Activated CD8-positive, alpha-beta T cell treated with anti-CD3 and anti-CD28 coated beads for 36 hours (primary cell): ENCODE measurements at places on chromosomes 3 and 15. TPM values are rescaled to one million over a fixed set of nuclear protein-coding genes. Genes with fewer than 3 reads are reported as not detected.

DNA sequence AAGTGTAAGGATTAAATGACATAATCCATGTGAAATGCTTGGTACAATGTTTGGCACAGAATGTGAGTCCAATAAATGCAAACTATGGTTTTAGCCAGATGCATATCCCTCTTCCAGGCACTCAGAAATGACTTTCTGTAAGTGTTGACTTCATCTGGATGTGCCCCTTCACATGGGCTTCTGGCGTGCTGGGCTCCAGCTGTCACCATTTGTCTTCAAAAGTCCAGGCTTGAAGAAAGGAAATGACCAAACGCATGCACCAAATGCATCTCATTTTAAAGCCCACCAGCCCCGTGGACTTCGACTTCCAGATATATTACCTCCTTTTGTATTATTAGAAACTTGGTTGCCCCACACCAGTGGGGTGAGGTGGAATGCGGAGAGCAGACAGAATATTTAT lies 23.7 kb downstream of the CRYGS start:
- no peak overlapping the region for H3K4me3 ChIP-seq
- H3K27me3 ChIP-seq, result no peaks in the 10 kb centered on the region
- no peak for DNase-seq
- no peak overlapping the region for H3K27ac ChIP-seq
- H3K36me3 ChIP-seq, result peaks cover 3% of the 10 kb centered on the region

DAZL gene
- not detected for total RNA-seq

- no peak overlapping the region for H3K4me3 ChIP-seq
- no peaks in the 10 kb centered on the region for H3K27me3 ChIP-seq
- no peak for DNase-seq
- H3K36me3 ChIP-seq, result no peaks in the 10 kb centered on the region
- H3K27ac ChIP-seq, result no peak overlapping the region
- H3K4me1 ChIP-seq, result no peaks in the 10 kb centered on the region
Measured at GRCh38 chr3:11907667-11908660, 61.3 kb upstream of the TAMM41 start.

DNA sequence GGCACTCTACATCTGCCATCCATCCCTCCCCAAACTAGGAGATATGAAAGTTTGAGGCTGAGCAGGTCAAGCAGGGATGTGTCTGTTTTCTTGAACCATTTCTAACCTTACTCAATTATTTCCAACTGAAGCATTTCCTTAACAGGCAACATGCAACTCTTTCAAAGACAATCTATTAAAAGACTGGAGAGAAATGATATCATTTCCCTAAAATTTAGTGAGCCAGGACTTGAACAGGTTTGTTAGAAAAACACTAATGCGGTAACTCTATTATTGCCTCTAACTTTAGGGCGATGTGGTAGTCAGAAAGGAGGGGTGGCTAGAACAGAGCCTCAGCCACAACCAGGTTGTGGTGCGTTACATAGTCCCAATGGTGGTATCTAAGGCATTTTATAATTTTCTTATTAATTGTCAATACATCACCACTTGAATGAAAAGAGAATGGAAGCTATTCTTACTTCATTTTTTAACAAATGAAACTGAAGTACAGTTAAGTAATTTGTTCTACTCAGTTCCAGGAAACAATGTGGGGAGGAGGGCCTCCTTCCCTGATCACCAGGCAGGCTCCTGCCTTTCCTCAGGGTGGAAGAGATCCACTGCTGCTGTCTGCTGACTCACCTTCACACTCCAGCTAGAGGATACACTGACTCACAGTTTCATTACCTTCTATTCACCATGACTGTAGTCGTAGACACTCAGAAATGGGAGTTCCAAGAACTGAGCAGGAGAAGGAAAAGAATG lies 22.8 kb downstream of the MYO1E start:
- no peaks in the 10 kb centered on the region for H3K36me3 ChIP-seq
- H3K27ac ChIP-seq, result peak overlapping the region; percentile 70
- DNase-seq, result peak; percentile 52

IQCH gene
- 1.2 TPM for total RNA-seq

ITPKA gene
- 4.7 TPM for total RNA-seq

DNA sequence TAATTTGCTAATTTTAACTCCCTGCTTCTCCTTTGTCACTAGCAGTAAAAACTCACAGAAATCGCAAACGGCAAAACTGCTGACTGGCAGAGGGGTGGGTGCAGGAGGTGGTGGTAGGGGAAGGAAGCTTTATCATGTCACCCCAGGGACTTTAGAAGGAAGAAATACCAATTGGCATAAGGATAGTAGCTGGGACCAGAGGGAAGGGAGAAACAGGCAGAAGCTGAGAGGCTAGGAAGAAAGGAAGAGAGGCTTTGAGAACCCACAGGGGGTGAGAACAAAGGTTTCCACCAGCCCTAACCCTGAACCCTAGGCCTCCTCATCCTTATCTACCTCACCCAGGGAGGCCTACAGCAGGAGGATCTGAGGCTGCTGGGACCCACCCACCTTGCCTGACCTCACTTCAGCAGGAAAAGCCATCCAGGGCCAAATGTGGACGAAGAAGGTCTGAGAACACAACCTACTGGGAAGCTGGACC lies 10.7 kb downstream of the ITGB5 start:
- no peak overlapping the region for H3K4me3 ChIP-seq
- peaks cover 11% of the 10 kb centered on the region for H3K4me1 ChIP-seq
- H3K27me3 ChIP-seq, result peaks cover 14% of the 10 kb centered on the region
- no peaks in the 10 kb centered on the region for H3K36me3 ChIP-seq
- no peak overlapping the region for H3K27ac ChIP-seq

- H3K4me3 ChIP-seq, result no peak overlapping the region
- no peaks in the 10 kb centered on the region for H3K4me1 ChIP-seq
- no peak for DNase-seq
- H3K27me3 ChIP-seq, result no peaks in the 10 kb centered on the region
Measured at GRCh38 chr3:191085091-191085490, 114.0 kb upstream of the OSTN start.

DNA sequence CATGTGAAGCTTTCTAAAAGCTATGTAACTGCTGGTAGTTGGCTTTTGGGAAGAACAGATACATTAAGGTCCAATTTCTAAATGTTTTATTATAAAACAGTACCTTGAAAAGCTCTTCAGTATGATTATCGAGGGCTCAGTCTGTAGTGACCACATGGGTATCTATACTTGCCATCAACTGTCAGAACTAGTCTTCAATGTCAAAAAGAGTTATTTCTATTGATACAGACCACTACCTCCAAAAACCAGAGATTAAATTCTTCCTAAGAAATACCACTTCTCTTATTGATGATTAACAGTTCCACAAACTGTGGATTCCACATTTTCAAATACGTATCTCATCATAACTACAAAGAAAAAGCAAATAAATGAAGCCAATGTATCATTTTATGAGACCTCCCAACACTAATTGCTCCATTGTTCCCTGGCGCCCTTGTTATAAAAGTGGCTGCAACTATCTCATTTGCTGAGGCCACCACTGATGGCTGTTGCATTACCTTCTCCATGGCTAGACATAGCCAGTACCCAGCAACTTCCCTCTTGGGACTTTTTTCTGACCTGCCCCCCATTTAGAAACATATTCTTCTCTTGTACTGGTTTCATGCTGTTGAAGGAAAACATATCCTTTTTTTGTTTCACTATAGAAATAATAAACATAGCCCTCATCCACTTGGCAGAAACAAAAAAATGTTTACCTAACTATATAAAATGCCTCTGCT lies 33.9 kb upstream of the MBNL1 start:
- H3K36me3 ChIP-seq, result peaks cover 15% of the 10 kb centered on the region
- no peak for DNase-seq
- no peaks in the 10 kb centered on the region for H3K27me3 ChIP-seq
- H3K4me1 ChIP-seq, result peaks cover 77% of the 10 kb centered on the region
- no peak overlapping the region for H3K4me3 ChIP-seq

DNA sequence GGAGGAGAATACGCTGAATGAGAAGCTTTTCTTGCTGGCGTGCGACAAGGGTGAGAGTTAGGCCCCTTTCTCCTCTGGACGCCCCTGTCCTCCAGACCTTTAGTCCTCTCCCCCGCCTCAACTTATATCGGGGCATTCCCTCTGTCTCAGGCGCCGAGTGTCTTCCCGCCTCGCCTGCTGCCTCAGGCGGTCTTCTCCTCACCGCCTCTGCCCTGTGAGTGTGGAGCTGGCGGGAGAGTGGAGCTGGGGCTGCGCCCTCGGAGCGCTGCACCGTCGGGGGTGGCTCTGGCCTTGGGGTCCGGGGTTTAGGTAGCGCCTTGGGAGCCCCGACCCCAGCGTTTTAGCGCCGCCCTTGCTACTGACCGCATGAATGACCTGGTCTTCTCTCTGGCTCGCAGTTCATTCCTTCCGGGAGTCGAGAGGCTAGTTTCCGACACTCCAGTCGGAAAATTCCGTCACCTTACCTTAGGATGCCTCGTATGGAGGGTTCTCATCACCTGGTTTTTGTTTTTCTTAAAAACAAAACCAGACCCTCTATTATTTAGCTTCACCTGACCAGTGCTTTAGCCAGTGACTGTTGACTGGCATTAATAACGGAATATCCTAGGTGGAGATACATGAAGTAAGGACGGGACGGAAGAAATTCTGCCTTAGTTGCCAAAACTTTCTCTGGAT lies 985 bp downstream of the TRPC1 start:
- H3K27ac ChIP-seq, result peak overlapping the region; percentile 68
- DNase-seq, result peak; percentile 29
- H3K4me3 ChIP-seq, result peak overlapping the region; percentile 85

LRRC31 gene
- total RNA-seq, result not detected

DNA sequence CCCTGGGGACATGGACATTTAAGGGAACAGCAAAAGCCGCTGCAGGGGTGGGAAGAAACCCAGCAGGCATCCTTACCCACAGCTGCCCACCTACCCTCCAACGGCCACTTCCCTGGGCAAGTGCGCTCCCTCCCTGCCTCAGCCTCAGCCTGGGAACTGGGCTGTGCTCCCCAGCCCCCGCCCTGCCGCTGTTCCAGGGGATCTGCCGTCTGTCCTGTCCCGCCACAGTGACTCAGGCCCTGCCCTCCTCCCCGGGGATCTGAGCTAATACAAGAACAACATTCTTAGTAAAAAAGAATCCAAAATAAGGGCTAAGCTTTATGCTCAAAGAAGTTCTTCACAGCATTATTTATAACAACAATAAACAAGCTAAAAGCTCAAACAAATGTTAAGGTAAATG lies 7.4 kb upstream of the IQSEC1 start:
- no peak overlapping the region for H3K4me3 ChIP-seq
- H3K36me3 ChIP-seq, result no peaks in the 10 kb centered on the region
- no peak overlapping the region for H3K27ac ChIP-seq

NAA50 gene
- 118 TPM for total RNA-seq

GRCh38 chr3:105351821-105352220 lies 14.9 kb upstream of the ALCAM start:
- no peak overlapping the region for H3K4me3 ChIP-seq
- no peaks in the 10 kb centered on the region for H3K36me3 ChIP-seq
- DNase-seq, result no peak

- H3K27ac ChIP-seq, result no peak overlapping the region
- H3K36me3 ChIP-seq, result no peaks in the 10 kb centered on the region
- no peaks in the 10 kb centered on the region for H3K4me1 ChIP-seq
Measured at GRCh38 chr15:89958107-89958805, 42.9 kb upstream of the ZNF710 start.

GOLGA8R gene
- 2.8 TPM for total RNA-seq

INKA1 gene
- 1.8 TPM for total RNA-seq

DNA sequence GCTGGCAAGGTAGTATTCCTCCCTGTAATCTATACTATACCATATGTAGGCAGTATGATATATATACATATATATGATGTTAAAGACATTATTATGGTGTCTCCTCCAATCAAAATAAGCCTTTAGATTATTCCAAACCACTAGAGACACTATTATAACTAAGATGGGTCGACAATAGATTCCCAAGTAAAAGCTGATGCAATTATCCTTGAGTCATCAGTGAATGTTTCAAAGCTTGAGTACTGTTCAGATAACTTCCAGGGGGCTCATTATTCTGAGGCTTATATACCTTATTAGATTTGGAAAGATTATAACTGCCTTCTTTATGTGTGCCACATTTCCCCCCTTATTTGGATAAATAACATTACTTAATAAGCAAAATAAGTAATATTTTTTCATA lies 11.9 kb upstream of the C3orf38 start:
- H3K27me3 ChIP-seq, result no peaks in the 10 kb centered on the region
- no peak for DNase-seq
- H3K4me3 ChIP-seq, result no peak overlapping the region
- H3K4me1 ChIP-seq, result peaks cover 13% of the 10 kb centered on the region

RETNLB gene
- total RNA-seq, result not detected

DNA sequence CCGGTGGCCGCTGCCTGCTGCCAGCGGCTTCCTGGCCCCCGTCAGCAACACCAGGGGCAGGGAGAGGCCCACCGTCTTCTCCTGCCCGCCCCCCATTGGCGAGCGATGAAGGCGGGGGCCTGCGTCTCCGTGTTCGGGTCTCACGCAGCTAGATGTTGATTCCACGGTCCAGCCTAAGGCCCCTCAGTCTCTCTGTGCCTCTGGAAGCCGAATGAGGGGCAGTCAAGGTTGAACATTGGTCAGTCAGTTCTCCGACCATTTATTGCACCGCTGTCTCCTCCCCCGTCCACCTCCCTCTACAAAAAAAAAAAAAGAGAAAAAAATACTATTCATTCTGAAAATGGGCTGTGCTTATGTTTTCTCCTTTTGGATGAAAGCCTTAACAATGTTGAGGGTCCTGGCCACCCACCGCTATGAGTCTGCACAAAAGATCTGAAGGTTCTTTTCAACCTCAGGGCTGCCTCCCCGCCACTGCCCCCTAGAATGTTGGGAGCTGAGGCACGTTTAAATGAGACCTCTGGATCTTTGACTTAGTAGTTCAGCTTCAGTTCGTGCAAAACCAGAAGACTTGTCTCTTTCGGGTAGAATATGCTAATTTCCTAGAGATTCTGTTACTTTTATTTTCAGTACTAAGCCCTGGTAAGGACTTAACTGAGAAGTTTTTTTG lies 736 bp downstream of the IREB2 start:
- DNase-seq, result peak; percentile 64
- H3K4me1 ChIP-seq, result peaks cover 44% of the 10 kb centered on the region
- H3K27ac ChIP-seq, result peak overlapping the region; percentile 99
- peak overlapping the region; percentile 93 for H3K4me3 ChIP-seq
- no peaks in the 10 kb centered on the region for H3K27me3 ChIP-seq

MYO9A gene
- 18.7 TPM for total RNA-seq

SLC22A13 gene
- 0.18 TPM for total RNA-seq

- H3K27ac ChIP-seq, result no peak overlapping the region
- H3K4me3 ChIP-seq, result no peak overlapping the region
- peaks cover 50% of the 10 kb centered on the region for H3K36me3 ChIP-seq
- no peak for DNase-seq
Measured at GRCh38 chr3:32484436-32484835, 18.2 kb downstream of the CMTM6 start.
